Memory B cell (primary cell): ENCODE measurements at places on chromosomes 7 and 10.

- peaks cover 18% of the 10 kb centered on the region for H3K36me3 ChIP-seq
- H3K27ac ChIP-seq, result peak overlapping the region; percentile 95
- H3K4me3 ChIP-seq, result peak overlapping the region; percentile 67
- DNase-seq, result peak; percentile 11
These were observed 29.1 kb downstream of the EPC1 start for GRCh38 chr10:32317795-32318357.

DNA sequence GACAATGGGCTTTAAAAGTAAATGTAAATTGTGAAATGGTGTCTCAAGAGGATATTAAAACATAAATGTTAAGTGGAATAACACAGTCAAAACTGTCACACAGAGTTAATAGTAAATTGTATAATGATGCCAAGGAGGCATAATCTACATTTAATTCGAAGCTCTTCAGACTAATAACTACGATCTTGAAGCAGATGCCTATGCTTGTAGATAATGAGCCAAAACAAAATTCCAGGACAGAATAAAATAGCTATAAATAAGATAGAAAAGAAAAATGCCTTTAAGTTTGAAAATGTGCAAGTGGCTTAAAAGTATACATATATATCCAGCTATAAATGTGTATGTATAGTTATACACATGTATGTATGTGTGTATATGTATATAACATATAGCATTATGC lies 17.5 kb downstream of the TWIST1 start:
- H3K27me3 ChIP-seq, result peaks cover 16% of the 10 kb centered on the region
- peaks cover 2% of the 10 kb centered on the region for H3K4me1 ChIP-seq
- no peak for DNase-seq
- no peak overlapping the region for H3K27ac ChIP-seq
- peaks cover 2% of the 10 kb centered on the region for H3K36me3 ChIP-seq
- no peak overlapping the region for H3K4me3 ChIP-seq

DNA sequence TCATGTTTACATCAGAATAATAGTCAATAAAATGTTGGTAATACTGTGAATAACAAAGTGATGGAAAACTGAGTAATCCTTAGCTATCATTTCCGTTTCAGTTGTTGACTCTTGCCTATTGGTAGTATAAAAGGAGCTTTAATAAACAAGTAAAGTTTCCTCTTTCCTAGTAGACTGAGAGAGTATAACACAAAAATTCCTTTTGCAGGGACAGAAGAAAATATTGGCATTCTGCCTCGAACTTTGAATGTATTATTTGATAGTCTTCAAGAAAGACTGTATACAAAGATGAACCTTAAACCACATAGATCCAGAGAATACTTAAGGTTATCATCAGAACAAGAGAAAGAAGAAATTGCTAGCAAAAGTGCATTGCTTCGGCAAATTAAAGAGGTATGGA lies 9.4 kb downstream of the KIF20B start:
- H3K27ac ChIP-seq, result no peak overlapping the region
- H3K4me1 ChIP-seq, result peaks cover 4% of the 10 kb centered on the region
- no peaks in the 10 kb centered on the region for H3K27me3 ChIP-seq
- no peak overlapping the region for H3K4me3 ChIP-seq

DNA sequence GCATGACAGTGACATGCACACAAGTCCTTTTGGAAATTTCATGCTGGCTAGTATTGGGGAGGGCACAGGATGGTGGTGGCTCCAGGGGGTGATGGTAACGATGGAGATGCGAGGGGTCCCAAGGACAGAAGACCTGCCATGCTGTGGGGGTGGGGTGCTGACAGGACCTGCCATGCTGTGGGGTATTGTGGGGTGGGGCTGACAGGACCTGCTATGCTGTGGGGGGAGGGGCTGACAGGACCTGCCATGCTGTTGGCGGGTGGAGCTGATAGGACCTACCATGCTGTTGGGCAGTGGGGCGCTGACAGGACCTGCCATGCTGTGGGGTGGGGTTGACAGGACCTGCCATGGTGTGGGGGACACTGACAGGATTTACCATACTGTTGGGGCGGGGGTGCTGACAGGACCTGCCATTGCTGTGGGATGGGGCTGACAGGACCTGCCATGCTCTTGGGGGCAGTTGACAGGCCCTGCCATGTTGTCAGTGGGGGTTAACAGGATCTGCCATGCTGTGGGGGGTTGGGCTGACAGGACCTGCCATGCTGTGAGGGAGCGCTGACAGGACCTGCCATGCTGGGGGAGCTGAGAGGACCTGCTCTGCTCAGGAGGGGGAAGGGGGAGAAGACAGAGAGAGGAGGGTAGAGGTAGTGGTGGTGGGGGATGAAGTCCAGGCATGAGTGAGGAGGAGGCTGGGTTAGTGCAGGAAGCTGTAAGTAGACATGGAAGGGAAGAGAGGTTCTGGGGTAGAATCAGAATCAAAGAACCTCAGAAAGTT lies 36.2 kb upstream of the RET start:
- H3K4me3 ChIP-seq, result no peak overlapping the region
- DNase-seq, result no peak
- H3K27me3 ChIP-seq, result peaks cover 6% of the 10 kb centered on the region
- H3K4me1 ChIP-seq, result no peaks in the 10 kb centered on the region
- no peaks in the 10 kb centered on the region for H3K36me3 ChIP-seq
